ENCODE measurements at places on chromosomes 7 and 10.

GRCh38 chr7:5217851-5218331, 27.9 kb downstream of the WIPI2 start:
- DNase-seq, result no peak

DNA sequence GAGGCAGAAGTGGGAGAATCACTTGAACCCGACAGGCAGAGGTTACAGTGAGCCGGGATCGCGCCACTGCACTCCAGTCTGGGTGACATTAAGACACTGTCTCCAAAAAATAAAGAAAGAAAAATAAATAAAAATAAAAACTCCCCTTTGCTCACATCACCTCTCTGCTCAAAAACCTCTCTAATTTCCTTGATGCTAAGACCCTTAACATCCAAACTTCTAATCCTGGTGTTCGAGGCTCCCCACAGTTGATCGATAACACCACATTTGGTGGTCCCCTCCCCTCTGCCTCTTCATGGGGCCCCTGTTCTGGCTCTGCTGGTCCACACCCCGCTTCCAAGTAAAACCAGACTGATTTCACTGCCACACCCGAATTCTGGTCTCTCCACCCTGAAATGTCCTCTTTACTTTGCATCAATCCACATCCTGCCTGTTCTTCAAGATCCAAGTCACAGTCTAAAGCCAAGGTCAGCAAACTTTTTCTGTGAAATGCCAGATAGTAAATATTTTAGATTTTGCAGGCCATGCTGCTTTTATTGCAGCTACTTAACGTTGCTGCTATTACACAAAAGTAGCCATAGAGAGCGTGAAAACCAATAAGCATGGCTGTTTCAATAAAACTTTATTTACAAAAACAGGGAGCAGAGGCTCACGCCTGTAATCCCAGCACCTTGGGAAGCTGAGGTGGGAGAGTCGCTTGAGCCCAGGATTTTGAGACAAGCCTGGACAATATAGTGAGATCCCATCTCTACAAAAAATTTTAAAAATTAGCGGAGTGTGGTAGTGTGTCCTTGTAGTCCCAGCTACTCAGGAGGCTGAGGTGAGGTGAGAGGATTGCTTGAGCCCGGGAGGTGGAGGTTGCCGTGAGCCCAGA, 11.8 kb downstream of the MOSPD3 start:
- no peak for DNase-seq

DNA sequence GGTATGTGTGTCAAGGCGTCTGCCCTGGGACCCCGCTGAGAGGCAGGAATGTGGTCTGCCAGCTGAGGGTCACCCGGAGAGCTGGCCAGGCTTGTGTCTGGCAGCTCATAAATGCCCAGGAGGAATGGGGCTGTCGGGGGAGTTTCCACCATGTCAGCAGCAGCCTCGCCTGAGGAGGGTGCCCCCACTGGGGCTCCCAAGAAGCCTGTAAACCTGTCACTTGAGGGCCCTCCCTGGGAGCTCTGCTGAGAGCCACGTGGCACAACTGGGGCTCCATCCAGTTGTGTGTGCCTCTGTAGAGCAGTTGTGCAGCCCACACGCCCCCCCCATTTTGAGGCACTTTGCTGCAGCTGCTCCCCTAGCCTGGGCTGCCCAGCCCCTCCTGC, 70.6 kb downstream of the NEURL1 start:
- DNase-seq, result no peak

DNA sequence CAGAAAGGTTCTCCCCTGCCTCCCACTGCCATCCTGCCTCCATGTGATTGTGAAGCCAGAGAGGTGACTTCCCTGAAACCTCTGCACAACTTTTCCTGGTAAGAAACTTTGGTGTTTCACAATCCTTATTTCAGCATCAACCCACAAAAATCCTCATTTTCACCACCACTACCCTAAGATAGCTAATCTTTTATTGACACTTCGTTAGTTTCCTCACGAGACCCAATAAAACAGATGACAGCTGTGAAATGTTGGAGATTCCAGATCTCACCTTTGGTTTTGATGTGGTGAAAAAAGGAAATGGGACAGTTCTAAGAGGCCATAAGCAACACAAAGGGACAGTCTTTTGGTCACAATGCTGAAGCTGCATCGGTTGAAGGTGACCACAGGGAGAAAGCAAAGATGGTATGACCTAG, 59.9 kb upstream of the TM9SF3 start:
- DNase-seq, result no peak

DNA sequence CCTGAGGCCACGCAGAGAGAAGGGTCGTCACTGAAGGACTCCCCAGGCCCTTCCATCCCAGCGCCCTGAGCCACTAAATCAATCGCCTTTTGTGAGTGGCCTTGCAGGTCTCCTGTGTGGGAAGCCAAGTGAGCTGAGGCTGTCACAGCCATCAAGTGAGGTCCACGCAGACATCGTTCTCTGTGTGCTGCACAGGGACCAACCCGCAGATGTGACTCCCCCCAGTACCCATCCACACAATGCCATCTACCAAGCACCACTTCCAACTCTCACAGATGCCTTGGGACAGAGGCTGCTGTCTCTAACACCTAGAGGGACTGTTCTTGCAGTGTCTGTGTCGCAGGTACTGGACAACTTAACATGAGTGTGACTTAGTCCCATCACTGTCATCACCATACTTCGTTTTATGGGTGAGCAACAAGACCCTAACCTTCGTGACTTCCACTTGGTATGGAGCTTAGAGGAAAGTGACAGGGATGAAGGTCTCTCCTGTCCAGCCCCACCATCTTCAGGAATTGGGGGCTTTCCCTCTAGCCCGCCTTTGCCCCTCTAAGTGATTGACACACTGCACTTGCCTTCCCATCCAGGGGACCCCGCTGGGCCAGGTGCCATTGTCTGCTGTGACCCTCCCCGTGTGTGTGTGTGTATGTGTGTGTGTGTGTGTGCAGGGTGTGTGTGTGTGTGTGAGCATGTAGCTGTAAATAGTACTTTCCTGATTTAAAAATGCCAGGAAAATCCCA, 51.4 kb upstream of the TMEM72 start:
- no peak for DNase-seq

DNA sequence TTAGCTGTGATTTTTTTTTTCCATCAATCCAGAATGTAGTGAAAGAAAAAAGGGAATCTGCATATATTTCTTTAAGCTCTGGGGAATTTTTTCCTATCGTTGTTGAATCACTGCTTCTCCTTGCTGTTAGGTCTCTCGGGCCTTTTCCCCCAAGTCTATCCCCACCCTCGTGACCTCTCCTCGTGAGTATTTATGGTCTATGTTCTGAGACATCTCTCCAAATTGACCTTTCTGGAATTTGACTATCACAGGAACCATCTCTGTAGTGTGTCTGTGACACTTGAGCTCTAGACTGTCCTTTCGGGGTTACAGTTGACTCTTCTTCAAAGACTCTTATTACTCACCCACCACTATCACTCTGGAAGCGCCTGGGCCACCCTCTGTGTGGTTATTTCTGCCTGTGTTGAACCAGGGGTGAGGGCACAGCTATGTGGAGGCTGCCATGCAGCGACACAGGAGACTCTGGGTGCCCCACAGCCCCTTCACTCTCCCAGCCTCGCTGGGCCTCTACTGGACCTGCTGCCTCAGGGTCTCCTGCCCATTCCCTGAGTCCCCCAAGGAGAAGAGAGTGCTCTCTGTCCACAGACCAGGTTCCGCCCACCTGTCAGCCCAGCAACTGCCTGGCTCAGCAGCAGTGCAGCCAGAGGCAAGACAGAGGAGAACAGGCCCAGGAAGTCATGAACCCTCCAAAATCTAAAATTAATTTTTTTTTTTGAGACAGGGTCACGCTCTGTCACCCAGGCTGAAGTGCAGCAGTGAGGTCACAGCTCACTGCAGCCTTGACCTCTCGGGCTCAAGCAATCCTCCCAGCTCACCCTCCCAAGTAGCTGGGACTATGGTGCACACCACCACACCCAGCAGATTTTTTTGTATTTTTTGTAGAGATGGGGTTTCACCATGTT, 45.7 kb upstream of the PTPRN2 start:
- no peak for DNase-seq

- DNase-seq, result no peak
These were observed 382.7 kb downstream of the SFMBT2 start for GRCh38 chr10:7027913-7028808.

DNA sequence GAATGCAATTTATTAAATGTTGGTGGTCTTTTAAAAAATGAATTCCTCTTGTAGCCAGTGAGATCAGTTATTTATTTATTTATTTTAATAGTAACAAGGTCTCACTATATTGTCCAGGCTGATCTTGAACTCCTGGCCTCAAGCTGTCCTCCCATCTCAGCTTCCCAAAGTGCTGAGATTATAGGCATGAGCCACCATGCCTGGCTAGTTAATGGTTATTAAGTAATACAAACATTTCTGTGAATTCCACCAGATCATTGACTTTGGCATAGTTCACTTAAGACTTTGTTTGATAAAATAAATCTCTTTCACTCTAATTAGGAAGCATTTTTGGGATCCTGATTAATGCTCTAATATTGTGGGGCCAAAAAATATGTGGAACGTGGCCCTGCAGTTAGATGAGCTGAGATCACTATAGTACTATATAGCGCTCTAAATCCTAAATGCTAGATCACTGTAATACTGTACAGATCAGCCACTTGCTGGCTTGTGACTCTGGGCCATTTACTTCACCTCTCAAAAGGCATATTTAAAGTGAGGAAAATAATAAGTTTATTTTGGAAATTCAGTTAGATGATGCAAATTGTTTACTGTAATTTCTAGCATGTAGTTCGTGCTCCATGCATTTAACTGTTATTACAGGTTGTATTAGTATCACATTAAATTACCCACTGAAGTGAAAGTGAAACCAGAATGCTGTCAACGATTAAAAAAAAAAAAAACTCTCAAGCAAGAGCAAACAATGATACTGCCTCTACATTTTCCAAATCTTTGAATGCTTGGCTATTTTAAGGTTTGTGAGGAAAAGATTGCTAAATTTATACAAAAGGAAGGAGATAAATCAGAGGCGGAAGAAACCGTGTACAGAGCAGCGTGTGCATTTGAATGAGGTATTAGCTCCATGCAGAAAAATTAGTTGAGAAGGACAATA, 15.9 kb upstream of the FAS start:
- DNase-seq, result no peak

- no peak for DNase-seq
These were observed 47.0 kb downstream of the KIAA1217 start for GRCh38 chr10:24255881-24256311.

- no peak for DNase-seq
These were observed 46.7 kb upstream of the WNT16 start for GRCh38 chr7:121282129-121282528.

GRCh38 chr7:110420788-110421187, 670.1 kb upstream of the LRRN3 start:
- DNase-seq, result no peak

GRCh38 chr10:85993840-85994507, 372.6 kb downstream of the GRID1 start:
- no peak for DNase-seq

DNA sequence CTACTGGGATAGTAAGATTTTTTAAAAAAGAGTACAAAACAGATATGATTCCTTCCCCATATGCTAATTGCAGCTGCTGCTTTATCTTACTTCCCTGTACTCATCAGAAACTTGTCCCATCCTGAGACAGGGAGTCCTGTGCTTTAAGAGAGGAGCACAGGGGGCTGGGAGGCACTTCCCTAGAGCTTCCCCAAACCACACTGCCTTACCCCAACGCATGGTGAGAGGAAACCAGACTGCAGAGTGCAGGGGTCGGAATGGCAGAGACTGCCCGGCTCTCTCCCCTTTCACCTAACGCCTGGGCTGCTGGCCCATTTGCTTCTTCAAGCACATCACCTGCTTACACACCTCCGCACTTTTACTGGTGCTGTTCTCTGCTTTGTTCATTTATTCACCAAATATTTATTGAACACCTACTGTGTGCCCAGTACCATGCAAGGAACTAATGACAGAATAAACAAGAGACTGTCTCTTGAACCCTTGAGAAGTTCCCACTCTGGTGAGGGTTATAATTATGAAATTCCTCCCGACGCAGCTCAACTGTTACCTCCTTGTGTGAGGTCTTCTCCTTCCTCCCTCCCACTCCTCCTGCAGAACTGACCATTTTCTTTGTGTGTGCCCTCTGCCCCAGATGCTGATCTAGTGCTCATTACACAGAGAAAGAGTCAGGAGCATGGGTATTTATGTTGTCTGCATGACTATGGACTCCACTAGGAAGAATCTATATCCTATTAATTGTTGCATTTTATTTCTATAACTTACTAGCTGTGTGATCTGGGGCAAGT, 289.7 kb downstream of the TCF7L2 start:
- DNase-seq, result no peak

GRCh38 chr7:100588438-100588837, 2.3 kb downstream of the FBXO24 start:
- no peak for DNase-seq
